Activated T-helper 1 cell treated with Interleukin-2 at 50 U/mL for 16 hours (primary cell): ENCODE measurements at places on chromosomes 7 and 10.
A peak's percentile ranks its signal among the peaks of the same experiment; 100 is the strongest.

- no peak for DNase-seq
Observed at GRCh38 chr7:66142996-66143395, 28.3 kb downstream of the CRCP start.

DNA sequence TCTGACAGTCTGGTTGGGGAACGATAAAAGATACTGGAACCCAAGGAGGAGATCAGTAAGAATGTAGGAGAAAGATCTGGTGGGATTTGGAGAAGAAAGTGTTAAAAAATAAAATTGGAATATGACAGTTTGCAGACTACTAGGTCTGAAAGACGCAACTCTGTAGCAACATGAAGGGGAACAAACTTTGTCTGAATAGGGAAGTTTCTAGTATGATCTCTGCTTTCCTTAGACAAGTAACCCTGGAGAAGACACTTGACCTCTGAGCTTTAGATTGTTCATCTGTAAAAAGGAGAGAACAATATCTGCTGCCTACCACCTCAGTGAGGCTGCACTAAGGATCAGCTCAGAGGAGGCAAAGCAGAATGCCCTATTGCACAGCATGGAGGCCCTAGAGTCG, 3.0 kb upstream of the PRSS1 start:
- DNase-seq, result no peak

DNA sequence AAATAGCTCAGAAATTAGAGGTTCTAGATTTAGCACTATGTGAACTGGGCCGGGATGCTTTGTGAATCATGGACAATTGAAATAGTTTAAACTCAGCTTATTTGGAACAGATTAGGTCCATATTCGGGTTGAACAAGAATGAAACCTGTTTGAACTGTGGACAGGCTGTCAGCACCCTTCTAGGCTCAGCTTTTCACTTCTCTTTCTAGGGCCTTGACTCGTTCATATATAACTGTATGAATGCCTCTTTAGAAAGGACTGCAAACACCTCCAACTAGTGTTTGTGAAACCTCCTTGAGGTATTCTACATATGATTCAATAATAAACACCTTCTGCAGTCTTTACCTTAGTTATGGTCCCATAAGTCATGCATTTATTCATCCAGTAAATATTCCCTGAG, 115.6 kb downstream of the REEP3 start:
- DNase-seq, result no peak

DNA sequence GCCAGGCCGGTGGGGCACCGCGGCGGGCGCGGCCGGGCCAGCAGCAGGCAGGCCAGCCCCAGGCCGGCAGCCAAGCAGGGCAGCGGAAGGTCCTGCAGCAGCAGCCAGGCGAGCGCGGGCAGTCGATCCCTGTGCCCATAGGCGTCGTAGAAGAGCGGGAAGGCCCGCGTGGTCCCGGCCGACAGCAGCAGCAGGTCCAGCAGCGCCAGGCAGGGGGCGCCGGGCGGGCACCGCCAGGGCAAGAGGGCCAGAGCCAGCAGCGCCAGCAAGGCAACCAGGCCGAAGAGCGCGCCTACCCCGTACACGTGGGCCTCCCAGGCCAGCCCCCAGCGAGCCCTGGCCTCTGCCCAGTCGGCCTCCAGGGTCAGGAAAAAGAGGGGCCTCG, 8.4 kb upstream of the RBM28 start:
- no peak for DNase-seq

DNA sequence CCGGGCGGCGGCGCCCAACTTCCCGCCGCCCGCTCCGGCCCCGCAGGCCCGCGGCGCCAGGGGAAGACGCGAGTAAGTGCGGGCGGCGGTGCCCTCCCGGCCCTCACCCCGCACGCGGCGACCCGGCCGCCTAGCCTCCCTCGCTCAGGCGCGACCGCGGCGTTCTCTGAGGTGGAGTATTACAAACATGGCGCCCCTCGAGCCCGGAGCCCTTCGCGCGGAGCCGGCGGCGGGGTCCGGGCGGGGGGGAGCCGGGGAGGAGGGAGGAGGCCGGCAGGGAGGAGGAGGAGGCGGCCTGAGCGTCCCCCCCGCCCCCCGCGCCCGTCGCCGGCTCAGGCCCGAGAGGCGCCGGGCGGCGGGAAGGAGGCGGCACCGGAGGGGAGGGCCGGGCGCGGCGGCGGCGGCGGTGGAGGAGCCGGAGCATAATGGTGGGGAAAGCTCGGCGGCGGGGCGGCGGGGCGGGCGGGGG, at the start of gene ZMYND11:
Gene ZMYND11, plus strand, starts transcription at position 324 of the 469 bp plus-strand sequence. CDS start 44,558 bp downstream, outside the sequence.
- peak; percentile 53 for DNase-seq

DNA sequence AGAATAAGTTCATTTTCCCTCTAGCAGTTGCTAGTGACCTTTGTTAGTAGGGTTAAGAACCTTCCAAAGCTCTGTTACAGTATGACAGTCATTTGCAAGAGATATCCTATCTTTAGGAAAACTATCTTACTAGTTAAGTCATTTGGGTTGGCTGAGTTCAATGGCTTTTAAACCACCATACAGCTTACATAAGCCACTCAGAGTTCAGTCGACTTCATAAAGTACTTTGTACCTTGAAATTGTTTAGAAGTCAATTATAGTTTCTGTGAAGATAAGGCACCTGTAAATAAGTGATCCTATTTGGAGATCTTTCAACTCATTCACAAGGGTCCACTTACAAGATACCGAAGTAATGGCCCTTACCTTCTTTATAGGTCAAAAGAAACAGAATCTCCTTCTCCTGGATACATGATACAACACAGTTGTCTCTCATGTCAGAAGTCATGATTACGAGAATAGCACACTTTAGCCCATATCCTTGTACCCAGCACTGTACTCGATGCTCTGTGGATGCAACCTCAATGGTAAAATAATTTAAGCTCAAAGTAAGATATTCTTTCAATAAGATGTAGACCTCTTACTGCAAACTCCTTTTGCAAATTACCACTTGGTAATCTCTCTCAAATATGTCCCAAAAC, 11.9 kb upstream of the ABCC2 start:
- DNase-seq, result no peak

DNA sequence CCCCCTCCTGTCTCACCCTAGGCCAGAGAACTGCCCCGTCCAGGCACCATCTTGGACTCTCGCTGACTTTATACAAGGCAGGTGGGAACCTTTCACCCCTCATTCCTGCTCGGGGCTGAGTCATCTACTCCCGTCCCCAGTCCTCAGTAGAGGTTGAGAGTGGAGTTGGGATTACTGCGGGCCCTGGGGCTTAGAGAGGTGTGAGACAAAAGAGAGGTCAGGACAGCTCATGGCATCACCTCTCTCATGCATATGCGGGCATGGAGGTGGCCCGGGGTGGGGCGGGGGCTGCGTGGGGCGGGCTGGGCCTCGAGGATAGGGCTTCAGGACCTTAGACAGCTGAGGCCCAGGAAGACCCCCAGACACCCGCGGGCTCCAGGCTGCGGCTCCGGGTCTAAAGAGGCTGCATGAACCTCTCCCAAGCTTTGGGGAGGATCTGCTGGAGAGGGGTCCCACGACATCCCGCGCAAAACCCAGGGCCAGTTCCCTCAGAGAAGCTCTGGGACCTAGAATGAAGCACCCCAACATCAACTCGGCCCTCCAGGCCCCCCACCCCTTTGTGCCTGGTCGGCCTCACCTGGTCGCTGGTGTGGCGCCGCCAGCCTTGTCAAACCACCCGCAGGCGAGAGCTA, 317 bp downstream of the PDZD7 start:
- DNase-seq, result no peak

GRCh38 chr7:101575168-101575567, 53.9 kb downstream of the MYL10 start:
- no peak for DNase-seq

DNA sequence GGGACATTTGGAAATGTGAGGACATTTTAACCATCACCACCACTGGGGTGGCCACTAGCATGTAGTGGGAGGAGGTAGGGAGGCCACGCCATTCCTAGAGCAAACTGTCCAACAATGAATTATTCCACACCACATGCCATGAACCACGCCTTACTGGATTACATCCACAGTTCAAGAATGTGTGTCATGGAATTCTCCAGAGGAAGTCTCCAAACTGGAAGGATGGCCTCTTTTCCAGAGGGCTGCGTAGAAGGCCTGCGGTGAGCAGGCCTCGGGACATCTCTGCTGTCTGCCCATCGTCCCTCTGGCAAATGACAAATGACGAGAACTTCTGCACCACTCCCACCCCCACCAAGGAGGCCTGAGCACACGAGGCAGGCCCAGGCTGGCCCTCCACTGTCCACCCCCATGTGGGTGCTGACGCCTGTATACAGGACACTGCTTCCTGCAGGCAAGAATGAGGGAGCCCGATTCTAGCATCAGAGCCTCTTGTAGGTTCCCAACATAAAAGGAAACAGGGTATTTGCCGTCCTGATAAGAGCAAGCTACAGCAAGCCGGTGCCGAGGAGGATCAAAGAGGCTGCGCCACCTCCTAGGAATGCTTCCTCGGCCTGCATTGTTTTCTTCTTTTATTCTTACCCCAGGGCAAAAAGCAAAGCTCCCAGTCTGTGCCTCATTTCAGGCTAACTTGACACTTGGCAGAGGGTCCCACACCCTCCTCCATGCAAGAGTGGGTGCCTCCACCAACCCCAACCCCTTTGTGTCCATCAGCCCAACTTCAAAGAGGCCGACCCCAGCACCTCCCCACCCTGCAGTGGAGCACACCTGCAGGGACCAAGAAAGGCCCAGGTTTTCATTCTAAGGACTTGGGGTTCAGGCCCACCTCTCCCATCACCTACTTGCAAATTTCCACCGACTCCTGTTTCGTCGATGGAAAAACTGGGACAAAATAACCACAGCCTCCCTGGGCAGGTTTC, 23.9 kb downstream of the TNS3 start:
- no peak for DNase-seq

- no peak for DNase-seq
Observed at GRCh38 chr7:102186306-102186705, 100.4 kb upstream of the SH2B2 start.

GRCh38 chr10:101450277-101451080, 96.5 kb downstream of the BTRC start:
- no peak for DNase-seq

- DNase-seq, result no peak
Observed at GRCh38 chr10:89662596-89662995, 17.6 kb upstream of the PANK1 start.

DNA sequence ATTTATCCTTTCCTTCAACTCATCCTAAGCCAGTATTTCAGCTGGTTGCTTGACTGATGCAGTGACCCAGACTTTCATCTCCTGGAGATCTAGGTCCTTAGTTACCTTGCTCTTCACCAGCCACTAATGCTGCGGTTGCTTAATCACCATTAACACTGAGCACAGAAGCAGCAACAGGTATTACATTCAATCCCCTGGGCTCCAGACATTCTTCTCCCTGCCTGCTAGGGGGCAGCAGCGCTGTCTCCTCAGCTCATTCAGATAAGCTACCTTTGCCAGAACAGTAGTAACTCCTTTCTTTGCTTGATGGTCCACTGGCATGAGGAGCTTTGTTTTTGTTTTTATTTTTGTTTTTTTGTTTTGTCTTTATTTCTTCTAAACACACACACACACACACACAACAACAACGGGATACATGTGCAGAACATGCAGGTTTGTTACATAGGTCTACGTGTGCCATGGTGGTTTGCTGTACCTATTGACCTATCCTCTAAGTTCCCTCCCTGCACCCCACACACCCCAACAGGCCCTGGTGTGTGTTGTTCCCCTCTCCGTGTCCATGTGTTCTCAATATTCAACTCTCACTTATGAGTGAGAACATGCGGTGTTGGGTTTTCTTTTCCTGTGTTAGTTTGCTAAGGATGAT, 1043.2 kb upstream of the C7orf33 start:
- DNase-seq, result no peak

DNA sequence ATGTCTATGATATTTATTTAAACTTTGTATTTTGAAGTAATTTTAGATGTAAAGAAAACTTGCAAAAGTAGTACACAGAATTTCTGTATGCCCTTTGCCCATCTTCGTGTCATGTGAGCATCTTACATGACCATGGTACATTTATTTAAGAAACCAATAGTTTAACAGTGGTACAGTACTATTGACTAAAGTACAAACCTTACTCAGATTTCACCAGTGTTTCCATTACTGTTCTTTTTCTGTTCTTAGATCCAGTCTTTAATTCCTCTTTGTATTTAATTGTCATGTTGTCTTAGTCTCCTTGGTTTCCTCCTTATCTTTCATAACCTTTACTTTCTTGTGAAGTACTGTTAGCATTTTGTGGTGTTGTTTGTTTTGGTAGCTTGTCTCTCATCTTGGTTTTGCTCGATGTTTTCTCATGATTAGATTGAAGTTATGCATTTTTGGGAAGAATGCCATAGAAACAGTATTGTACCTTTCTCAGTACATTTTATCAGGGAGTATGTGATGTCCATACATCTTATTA, 24.1 kb downstream of the TAX1BP1 start:
- DNase-seq, result no peak

- no peak for DNase-seq
Observed at GRCh38 chr10:74755273-74755672, 71.1 kb upstream of the KAT6B start.

- DNase-seq, result no peak
Observed at GRCh38 chr7:36748017-36748487, 23.8 kb upstream of the AOAH start.

DNA sequence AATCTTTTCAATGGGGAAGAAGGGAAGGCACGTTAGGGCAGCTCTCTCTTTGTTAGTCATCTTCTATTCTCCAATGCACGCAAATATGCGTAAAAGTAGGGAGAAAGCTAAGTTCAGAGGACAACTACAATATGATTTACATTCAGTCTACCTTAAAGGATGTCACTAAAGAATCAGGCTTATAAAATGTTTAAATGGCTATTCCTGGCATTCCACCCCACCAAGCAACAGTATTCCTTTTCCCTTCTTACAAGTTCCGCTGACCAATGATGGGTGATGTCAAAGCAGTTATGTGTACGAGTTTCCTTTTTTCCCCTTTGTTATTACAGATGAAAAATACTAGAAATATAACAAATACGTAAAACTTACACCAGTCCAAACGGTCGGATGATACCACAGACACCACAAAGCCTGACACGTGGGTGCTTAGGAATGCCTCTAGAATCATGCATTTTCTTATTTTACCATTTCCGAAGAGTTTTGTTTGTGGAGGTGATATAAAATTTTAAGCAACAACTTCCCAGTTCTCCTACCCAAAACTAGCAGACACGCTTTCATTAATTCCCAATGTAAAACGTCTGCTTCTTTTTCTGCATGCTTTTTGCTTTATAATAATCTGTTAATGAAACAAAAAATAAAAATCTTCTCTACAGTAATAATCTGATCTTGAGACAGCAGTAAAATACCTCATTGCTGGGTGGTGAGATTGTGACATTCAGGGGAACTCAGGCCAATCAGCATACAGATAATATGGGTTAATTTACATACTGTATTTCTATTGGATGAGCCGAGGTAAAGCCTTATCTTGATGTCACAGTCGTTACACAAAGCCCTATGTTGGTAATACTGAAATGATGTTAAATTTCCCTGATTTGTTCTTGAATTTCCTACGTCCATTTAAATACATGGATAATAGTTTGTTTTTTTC, 708 bp upstream of the GPR85 start:
- no peak for DNase-seq

GRCh38 chr7:4882169-4883032, 1.1 kb downstream of the RADIL start:
- no peak for DNase-seq
